Esophagus squamous epithelium (tissue), 5 donors: ENCODE measurements at places on chromosomes 3 and 15.

DNA sequence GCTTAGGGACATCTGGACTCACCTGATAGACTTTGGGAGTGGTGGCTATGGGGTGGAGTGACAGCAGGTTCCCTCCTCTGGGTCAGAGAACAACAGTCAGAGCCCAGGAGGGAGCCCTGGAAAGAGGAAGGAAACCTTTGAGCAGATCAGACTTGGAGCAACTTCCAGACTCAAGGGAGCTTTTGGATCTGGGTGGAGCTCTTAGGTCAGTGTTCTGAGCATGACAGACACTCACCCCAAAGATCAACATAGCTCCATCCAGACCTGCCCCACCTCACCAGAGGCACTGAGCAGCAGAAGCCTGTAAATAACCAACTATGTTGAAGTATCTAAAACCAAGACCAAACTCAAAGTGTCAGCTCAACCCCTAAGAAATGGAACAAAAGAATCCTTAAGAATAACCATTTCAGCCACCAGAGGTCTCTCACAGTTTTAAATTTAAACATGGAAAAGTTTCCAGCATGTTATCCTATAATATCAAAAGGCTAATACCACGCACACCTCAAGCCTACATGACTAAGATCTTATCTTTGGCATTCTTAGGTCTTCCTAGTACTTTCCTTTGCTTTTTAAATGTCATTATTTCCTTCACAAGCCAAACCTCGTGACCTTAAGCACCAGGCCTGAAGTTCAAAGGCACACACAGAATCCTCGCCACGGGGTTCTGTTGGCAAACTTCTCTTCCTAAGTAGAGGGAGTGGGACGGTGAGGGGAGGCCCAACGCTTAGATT lies 56.4 kb downstream of the UMPS start:
- no peak for DNase-seq

DNA sequence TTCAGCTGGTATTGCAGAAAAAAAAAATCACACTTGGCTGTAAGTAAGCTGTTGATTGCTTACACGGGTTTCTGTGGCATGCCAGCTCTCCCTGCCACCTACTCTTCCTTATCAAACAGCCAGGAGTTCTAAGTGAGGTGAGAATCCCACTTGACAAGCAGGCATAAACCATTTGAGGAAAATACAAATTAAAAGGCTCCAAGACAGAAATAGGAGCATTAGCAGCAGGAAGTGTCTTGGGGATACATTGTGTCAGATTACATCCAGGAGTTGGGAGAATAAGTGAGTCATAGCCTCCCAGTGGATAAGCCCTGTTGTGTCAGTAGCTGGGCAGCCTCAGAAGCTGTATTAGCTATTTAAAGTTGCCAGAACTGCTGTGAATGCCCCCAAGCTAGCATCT lies 256.0 kb downstream of the CNTN4 start:
- DNase-seq, result no peak

DNA sequence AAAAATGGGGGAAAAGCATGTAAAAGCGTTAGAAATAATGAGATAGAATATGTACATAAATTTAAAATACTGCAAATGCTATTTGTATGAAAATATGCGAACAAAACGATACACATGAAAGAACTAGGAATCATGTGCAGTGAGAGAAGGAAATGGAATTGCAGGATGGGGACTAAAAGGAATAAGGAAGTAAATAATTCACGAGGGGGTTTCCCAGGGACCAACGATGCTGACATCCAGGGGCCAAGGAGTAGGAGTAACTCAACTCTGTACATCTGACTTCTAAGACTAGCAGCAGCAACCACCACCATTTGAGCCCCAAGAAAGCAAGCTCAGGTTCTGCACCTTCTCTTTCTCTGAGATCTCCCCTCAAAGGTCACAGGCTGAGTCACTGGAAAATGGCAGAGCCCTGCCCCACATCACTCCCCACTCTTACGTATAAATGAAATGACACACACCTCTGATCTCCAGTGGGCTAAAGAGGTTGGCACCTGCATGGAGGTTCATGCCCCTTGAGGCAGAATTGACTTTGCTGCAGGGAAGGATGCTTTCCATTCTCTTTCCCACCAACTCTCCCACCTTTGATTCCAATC lies 100.0 kb upstream of the DLG1 start:
- DNase-seq, result no peak

DNA sequence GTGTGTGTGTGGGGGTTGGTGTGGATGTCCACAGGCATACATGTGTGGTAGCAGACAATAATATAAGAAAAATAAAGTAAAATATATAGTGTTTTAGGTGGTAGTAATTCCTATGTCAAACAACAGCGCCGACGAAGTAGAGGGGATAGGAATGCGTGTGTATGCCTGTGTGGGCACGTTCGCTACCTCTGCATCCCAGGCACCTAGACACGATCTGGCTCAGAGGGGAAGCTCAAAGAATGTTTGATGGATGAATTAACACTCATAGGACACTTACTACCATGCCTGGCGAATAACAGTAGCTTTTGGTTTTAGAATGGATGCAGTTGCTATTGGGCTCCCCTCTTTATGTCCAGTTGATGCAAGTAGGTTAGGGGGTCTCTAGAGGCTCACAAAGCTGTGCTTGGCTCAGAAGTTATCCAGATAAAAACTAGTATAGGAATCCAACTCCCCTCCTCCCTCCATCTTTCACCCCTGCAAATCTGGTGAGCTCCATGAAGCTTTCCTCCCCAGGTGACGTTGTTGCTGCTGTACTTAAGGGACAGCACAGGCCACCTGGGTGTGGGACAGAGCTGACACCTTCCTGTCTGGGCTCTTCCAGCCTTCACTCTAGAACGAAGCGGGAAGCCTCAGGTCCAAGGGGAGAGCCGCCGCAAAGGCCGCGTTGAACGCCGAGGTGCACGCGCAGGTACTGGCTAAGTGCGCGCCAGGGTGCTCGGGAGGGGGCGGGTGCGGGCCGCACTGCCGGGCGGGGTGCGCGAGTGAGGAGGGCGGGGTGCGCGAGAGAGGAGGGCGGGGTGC lies 192.6 kb upstream of the LYSMD4 start:
- DNase-seq, result peak; percentile 25

DNA sequence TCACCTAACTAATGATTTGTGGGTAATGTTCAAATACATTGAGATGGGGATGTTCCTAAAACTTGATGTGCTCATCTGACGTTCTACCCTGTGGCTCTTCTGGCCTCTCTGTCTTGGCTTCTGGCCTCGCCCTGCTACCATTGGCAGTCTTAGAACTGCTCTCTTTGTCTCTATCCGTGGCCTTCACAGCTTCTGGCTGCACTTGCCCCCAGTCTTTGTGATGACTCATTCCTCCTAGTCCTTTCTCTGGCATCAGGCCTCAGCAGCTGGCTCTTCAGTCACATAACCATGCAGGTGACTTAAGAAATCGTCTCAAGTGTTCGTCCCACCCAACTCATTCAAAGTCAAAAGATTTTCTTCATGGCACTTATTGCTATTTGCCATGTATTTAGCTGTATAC lies 188.1 kb downstream of the BBX start:
- no peak for DNase-seq

- no peak for DNase-seq
These were observed 36.8 kb downstream of the ADCY5 start for GRCh38 chr3:123412076-123412475.

- DNase-seq, result no peak
These were observed 269.4 kb downstream of the CLSTN2 start for GRCh38 chr3:140204271-140204984.

GRCh38 chr3:112132554-112132953 lies 494 bp downstream of the GCSAM start:
- DNase-seq, result no peak

- DNase-seq, result no peak
These were observed 3.6 kb downstream of the CHDH start for GRCh38 chr3:53842436-53843194.

DNA sequence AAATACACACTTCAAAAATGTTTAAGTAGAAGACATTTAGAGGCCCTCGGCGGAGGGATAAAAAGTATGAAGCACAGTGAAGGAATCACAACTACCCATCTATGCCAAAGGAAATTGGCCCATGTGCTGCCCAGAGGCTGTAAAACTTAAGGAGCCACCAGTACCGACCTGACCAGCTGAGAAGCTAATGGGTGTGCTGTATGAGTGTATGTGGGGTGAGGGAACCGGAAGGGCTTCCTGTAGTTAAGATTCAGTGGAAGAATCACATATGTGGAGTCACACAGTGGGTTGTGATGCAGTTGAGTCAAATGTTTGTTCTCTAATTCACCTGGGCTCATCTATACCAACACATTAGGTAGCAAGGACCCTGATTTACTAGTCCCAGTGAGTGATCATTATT lies 516.0 kb upstream of the IL12A start:
- DNase-seq, result no peak

DNA sequence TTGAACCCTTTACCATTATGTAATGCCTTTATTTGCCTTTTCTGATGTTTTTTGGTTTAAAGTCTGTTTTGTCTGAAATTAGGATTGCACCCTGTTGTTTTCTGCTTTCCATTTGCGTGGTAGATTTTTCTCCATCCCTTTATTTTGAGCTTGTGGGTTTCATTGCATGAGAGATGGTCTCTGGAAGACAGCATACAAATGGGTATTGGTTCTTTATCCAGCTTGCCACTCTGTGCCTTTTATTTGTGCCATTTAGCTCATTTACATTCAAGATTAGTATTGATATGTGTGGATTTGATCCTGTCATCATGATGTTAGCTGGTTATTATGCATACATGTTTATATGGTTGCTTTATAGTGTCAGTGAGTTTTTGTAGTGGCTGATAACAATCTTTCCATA lies 318.7 kb upstream of the PPP2R3A start:
- no peak for DNase-seq

DNA sequence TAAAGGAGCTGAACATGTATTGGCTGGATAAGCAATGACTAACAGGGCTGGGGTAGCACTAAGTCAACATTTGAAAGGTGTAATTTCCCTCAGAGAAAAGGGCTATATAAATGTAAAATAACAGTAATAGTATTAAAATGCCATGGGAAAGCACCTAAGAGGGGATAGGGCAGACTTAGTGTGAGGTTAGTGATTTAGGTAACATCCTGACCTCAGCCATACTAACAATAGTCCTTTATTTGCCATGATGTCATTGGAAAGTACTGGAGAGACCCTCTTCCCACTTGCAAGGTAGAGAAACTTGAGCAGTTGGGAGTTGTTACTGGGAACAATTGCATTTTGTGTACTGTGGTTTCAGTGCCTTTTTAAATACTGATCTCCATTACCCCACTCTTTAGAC lies 103.4 kb downstream of the LSAMP start:
- DNase-seq, result no peak

DNA sequence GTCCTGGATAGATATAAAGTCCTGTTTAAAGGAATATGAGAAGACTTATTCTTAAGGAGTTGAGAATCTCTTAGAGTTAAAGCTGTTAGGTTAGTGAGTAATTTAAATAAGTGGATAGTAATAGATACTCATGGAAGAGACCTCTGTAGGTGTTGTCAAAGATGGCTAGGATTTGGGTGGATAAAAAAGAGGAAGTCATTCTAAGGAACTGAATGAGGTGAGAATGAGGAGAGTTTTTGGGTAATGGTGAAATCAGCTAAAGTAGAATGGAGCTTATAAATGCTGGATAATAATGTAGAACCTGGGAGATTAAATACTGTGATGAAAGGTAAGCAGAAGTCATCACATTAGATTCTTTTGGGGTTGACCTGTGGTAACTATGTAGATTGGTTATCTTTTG lies 8.1 kb downstream of the ARIH1 start:
- no peak for DNase-seq

DNA sequence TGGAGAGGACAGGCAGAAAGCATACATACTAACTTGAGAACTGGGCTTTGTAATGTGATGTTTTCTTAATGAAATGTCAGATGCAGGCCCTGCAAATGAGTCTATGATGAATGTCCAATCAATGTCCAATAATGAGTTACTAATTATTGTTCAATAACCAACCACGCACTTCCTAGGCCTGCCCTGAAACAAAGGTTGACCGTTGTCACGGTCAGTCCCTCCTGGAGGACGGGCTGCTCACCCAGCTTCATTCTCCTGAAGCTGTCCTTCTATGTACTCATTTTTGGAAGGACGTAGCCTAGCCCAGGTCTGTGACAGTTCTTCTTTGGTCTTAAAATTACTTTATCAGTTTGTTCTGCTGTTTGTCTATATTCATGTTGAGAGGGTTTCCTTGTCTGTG lies 8.3 kb upstream of the PDIA5 start:
- DNase-seq, result no peak
